Kidney tubule cell (primary cell): ENCODE measurements at places on chromosomes 7 and 10.

DNA sequence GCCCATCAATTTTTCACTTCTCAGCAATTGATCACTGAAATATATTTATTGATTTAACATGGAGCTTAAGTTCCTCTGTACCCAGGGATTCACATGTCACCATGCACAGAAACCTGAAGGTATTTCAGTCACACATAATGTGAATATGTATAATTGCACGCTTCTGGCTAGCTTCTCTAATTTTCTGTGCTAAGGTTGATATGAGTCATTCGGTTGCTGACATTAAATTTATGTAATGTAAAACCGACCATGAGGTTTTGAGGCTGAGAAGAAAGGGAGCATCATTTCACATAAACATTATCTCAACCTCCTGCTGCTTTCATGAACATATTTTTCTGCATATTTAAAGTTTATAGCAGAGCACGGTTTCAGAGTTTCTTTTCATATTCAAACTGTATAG, 381.0 kb upstream of the TPK1 start:
- no peak for DNase-seq

DNA sequence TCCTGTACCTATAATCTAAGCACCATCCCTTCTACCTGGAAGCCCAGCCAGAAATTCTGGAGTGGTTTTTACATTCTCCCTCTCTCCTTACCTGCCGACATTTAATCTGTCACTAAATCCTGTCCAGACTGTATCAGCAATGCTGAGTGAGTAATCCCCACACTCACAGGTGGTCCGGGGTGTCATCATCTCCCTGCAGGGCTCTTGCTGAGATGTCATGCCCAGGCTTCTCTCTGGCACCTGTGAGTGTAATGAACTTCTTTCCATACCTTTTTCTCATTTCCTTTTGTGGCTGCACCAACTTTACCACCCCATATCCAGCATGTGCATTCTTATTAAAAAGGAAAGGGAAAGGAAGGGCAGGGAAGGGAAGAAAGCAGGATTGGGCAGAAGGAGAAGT, 355.2 kb downstream of the CCSER2 start:
- no peak for DNase-seq

DNA sequence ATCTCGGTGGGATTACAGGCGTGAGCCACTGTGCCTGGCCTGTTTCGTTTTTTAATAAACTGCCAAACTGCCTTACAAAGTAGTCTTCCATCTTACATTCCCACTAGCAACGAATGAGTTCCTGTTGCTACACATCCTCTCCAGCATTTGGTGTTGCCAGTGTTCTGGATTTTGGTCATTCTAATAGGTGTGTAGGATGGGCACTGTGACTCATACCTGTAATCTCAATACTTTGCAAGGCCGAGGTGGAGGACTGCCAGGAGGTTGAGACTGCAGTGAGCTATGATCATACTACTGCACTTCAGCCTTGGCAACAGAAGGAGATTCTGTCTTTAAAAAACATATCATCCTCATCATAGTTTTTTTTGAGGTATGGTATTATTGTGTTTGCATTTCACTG, 21.4 kb upstream of the RSBN1L start:
- peak; percentile 58 for DNase-seq

- peak; percentile 35 for DNase-seq
Observed at GRCh38 chr7:111835066-111835465, 272.8 kb upstream of the IMMP2L start.

DNA sequence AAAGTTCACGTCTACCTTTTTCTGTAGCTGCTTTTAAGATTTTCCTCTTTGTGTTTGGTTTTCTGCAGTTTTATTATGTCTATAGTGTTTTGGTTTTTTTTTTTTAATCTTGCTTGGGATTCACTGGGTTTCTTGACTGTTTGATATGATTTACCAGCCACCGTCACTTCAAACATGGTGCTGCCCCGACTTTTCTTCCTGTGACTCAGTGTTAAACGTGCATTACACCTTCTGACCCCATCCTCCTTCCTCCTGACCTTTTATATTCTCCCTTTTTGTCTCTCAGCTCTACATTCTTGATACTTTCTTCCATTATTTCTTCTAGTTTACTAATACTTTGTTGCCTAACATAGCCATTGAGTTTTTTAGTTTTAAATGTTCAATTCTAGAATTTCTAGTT, 61.5 kb downstream of the GNA12 start:
- no peak for DNase-seq

GRCh38 chr7:74453322-74454011, at the start of gene GTF2IRD1:
TSS of gene GTF2IRD1 (plus strand) at chr7:74453906. CDS start at chr7:74508081, 54,175 bp downstream.
- DNase-seq = peak; percentile 73

GRCh38 chr10:113093188-113094113, 143.4 kb downstream of the TCF7L2 start:
- peak; percentile 80 for DNase-seq

DNA sequence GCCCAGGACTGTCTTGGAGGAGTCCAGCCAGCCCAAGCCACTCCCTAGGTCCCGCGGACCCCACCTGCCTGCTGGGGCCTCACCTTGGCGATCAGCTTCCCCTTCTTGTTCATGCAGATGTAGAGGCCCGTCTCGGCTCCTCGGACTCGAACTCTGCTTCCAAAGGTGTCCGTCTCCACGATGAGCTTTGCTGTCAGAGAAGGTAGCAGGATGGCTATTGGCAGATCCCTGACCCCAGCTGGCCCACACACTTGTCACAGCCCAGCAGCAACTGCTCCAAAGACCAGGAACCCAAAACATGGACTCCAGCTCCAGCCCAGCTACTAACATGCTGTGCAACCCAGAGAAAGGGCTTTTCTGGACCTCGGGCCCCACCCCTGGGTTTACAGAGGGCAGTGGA, 4.5 kb downstream of the FGF8 start:
- no peak for DNase-seq

DNA sequence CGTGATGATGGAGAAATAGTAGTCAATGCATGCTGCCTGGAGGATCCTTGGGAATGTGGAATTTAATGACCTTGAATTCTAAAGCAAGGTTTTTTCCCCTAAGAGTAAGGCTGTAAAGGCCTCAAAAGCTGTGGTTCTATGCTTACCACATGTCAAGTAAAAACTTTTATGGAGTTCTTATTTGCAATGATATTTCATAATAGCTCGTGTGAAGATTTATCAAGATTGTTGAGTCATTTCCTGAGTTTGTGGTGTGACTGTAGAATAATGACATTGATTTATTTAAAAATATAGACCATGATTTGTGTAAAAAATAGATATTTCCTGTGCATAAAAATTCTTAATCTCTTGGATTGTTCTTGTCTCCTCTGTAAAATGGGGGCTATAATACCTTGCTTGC, 67.5 kb upstream of the SORCS1 start:
- no peak for DNase-seq

GRCh38 chr7:108002726-108003598, at the start of gene LAMB1:
TSS of gene LAMB1 (minus strand) at chr7:108003161. CDS start at chr7:108002885, 276 bp downstream.
- DNase-seq = peak; percentile 90

DNA sequence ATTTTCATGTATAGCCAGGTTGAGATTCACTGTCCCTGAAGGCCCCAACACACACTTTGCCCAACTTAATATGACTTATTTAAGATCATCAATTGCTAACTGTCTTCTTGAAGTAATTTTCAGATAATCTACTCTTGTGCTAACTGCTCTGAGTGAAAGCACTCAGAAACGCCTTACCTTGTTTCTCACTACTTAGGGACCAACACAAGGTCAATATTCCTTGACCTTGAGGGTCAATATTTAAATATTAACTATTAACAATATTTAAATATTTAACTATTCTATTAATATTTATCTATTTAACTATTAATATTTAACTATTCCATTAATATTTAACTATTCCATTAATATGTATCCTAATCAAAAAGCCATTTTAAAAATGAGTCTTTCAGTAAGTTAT, 26.0 kb upstream of the HNRNPH3 start:
- DNase-seq = no peak

DNA sequence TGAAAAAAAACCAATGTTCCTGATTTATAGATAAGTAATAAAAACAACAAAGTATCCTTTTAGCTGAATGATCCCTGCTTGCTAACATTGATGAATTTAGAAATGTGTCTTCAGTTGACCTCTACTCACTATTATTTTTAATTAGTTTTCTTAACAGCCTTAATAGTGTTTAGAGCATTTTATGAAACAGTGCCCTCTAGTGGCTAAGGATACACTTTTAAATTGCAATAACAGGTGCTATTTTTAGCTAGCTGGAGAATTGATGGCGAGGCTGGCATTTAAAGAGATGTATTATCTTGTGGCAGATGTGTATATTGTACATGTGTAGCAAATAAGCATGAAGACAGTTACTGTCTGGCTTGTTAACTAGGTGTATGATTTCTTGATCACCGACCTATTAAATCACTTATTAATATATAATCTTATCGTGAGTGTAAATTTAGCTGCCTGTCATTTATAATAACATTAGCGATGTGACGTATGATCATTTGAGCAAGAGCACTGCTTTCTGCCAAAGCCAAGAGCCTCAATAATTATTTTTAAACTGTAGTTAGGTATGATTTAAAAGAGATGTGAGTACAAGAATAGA, 451.9 kb downstream of the DPP6 start:
- peak; percentile 55 for DNase-seq

- DNase-seq = peak; percentile 90
Observed at GRCh38 chr7:18013936-18014335, 13.7 kb downstream of the PRPS1L1 start.

DNA sequence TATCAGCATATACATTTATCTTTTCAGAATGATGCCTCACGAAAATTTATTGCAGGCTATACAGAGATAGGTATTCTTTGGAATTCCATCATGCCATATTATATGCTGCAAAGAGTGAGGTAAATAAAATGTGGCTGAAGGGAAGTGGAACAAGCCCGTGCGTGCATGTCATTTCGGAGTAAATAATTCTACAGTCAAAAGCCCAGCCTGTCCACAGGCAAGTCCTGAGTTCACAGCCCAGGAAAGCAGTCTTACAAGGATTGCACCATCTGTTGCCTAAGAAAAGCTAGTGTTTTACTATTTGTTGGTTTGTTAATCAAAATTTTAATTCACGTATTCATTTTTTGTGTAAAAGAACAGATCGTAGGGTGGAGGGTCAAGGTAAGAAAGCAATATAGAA, 292.4 kb upstream of the AKR1E2 start:
- no peak for DNase-seq

DNA sequence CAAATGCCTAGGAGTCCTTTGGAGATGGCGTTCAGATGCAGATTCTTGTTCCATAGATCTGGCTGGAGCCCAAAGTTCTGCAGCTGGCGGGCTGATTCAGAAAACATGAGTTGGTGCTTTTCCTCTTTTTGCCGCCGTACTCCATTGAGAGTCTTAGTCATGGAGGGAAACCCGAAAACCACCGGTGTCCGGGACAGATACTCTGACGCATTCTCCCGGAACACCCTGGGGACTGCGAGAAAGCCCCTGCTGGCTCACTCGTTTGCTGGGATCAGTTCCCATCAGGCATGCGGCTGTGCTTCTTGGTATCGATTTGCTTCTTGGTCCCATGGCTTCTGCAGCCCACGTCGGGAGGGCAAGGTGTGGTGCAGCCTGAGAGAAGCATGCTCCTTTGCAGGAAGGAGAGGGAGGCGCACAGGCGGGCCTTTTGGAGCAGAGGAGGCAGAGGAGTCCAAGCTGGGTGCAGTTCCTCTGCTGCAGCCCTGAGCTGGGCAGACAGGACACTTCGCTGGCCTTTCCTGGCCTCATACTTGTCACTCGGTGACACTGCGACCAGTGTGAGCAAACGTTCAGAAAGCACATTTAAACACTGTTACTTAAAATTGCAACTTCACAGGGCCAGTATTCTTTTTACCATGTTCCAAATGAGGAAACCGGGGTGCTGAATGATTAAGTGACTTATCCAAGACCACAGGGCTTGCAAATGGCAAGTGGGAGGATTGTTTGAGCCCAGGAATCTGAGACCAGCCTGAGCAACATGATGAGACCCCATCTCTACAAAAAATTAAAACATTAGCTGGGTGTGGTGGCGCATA, 30.6 kb upstream of the PFKFB3 start:
- no peak for DNase-seq

- no peak for DNase-seq
Observed at GRCh38 chr10:84193846-84194423, 402 bp upstream of the CDHR1 start.

DNA sequence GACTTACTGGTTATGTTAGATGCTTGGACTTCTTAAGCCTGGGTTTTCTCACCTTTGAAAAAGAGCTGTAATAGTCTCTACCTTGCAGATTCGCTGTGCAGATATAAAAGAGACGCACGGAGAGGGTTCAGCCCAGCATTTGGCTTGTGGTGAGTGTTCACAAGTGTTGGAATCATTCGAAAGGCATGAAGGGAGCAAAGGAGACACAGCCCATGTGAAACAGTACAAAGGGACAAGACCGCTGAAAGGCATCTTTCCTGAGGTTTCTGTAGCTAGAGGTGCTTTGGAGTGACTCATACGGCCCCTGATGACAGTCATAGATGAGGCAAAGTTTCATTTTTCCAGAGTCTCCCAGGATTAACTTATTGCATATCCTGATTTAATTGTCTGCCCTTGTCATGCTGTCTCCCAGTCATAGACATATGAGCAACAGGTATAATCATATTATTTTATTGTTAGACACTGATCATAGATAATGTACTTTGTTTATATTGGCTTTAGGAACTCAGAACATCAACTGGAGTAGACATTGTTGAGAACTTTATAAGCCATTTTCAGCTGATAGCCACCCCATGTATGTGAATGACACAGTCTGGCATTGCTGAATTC, 171.1 kb downstream of the ADRA2A start:
- no peak for DNase-seq

DNA sequence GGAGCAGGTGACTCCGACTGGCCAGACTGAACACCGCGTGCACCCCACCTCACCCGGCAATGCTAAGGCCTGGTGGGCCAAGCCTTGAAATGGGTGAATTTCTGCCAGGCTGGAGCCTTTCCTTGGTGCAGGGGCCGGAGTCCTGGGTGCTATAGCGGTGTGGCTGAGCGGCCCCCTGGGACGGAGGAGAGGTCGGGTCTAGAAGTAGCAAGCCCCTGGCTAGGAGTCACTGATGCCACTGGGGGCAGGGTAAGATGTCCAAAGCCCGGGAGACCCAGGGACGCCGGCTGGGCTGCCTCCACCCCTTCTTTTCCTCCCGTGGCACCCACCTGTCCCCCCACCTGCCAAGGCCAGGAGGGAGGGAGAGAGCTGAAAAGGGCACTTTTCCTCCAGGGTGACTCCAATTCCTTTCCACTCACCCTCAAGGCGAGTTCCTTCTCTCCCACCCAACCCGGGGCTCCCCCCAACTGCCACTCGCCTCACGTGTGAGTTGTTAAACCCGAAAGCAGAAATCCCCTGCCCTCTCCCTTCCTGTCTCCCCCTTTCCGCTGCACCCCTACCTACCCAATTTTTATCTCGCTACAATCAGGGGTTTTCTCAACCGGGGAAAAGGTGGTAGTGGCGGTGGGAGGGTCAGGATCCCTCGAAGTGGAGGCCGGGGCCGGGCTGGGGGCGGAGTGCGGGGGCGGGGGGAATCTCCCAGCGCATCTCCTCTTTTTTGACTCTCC, 6.0 kb upstream of the GATA3 start:
- no peak for DNase-seq

GRCh38 chr7:29763266-29763665, 43.0 kb upstream of the WIPF3 start:
- no peak for DNase-seq

DNA sequence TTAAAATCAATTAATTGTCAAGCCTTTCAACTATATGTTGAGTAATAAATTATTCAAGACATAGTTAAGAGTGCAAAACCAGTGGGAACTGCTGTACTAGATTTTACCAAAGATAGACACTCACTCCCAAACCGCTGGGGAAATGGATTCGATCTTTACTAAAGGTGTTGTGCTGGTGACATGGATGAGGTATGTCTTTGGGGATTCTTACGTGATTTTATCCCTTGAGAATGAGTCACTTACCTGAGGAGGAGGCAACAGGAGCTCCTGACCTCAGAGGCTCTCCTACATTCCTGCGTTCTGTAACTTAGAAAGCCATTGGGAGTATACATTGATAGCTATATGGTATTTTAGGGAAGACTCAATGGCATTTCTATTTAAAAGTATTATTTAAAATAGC, 165.5 kb downstream of the PKD1L1 start:
- DNase-seq = peak; percentile 62
